ENCODE measurements at places on chromosomes 12 and 14.
A peak's percentile ranks its signal among the peaks of the same experiment; 100 is the strongest.

GRCh38 chr12:28027328-28027727, 54.8 kb upstream of the PTHLH start:
- peak; percentile 24 for DNase-seq

DNA sequence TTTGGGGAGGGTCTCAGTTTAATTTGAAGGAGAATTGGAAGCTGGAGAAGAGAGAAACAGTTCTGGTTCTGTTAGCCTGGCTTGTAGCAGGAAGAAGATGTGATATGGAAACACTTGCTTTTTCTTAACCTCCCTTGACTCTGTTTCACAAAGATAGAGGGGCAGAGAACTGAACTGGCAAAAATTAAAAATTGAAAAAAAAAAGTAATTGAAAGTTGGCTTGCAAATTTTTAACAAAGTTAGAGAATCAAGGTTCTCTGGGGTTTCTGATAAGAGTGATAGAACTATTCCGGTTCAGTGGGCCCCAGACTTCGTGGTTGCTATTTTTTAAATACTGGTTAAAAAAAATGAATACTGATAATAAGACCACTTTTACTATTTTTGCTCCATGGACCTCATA, 2.8 kb downstream of the CRADD start:
- DNase-seq = no peak

GRCh38 chr14:46581036-46581671, 70.4 kb downstream of the RPL10L start:
- no peak for DNase-seq

DNA sequence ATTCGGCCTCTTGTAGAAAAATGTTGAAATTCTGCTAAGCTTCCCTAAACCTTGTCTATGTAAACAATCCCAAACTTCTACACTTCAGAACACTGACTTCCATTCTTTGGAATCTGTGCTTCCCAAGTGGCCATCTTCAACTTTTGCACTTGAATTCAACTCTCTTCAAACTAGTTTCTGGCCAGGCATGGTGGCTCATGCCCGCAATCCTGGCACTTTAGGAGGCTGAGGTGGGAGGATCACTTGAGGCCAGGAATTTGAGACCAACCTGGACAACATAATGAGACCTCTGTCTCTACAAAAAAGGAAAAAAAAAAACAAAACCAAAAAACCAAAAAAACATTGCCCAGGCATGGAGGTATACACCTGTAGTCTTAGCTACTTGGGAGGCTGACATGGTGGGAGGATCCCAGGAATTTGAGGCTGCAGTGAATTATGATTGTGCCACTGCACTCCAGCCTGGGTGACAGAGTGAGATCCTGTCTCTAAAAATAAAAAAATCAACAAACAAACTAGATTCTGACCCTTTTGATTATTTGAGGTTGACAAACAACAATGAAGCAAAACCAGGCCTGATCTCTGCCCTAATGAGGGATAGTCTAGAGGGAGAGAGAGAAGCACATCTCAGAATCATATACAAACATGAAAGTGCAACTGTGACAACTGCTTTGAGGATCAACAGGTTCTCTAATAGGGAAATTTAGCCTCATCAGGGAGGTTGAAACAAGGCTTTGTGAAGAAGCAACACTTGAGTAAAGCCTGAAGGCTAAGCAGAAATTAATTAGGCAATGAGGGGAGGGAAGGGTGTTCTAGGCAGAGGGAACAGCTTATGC, 11.6 kb upstream of the C12orf75 start:
- no peak for DNase-seq

GRCh38 chr14:75446447-75446846, 18.6 kb downstream of the JDP2 start:
- no peak for DNase-seq

- DNase-seq = no peak
These were observed 239.2 kb upstream of the FKBP4 start for GRCh38 chr12:2555487-2556082.

DNA sequence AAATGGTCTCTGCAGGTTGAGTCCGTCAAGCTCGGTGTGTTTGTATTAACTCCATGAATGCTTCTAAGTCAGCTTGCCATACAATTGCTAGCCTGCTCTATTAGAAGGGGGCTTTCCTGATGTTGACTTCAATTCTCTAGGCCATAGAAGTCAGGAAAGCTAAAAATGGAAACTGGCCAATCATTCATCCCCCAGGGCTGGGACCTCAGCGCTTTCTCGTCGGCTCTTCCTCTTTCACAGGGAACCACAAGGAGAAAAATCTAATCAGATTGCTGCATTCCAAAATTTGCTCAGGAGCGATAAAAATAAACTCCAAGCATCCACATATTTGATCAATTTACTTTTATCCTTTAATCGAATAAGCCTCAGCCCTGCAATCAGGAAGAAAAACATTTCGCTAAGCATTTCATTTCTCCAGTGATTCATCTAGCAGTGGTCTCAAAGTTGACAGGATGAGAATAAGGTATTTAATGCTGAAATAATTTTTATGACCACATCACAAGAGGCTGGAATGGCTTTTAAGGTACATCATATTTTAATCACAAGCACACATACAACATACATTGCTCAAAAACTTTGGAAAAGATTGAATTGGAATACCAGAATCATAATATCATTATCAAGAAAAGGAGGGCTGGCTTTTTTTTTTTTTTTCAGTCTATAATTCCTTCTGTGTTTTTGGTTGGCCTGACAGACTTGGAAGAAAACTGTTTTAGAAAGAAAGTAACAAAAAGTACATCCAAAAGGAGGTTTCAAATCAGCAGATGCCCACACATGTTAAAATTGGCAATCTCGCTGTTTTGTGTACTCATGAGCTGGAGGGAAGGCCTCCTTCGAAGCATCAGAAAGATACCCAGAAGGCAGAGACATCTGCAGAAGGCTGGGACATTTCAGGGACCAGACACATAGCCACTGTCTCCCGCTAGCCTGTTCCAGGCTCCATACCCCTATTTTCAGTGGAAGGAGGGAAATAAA, 316.3 kb downstream of the NUAK1 start:
- DNase-seq = no peak

- no peak for DNase-seq
These were observed 1.4 kb downstream of the TMBIM4 start for GRCh38 chr12:66168410-66168809.

- DNase-seq = peak; percentile 68
These were observed 210.4 kb downstream of the CHST11 start for GRCh38 chr12:104667139-104667538.

DNA sequence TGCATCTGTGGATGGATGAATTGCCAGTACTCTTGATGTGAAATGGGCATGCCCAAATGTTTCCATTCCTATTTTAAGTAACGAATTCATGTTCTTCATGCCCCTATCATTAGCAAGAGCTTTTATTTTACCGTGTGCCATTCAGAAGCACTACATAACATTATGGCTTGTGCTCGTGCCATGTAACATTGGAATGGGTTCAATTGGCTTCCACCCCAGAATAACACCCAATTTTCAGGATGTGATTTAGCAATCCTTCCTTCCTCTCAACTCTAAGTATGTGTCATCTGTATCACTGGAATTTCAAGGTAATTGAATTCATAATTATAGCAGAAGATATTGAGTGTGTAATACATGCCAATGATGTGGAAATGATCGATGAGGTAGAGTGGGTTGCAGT, 145.8 kb upstream of the TMPO start:
- peak; percentile 15 for DNase-seq

DNA sequence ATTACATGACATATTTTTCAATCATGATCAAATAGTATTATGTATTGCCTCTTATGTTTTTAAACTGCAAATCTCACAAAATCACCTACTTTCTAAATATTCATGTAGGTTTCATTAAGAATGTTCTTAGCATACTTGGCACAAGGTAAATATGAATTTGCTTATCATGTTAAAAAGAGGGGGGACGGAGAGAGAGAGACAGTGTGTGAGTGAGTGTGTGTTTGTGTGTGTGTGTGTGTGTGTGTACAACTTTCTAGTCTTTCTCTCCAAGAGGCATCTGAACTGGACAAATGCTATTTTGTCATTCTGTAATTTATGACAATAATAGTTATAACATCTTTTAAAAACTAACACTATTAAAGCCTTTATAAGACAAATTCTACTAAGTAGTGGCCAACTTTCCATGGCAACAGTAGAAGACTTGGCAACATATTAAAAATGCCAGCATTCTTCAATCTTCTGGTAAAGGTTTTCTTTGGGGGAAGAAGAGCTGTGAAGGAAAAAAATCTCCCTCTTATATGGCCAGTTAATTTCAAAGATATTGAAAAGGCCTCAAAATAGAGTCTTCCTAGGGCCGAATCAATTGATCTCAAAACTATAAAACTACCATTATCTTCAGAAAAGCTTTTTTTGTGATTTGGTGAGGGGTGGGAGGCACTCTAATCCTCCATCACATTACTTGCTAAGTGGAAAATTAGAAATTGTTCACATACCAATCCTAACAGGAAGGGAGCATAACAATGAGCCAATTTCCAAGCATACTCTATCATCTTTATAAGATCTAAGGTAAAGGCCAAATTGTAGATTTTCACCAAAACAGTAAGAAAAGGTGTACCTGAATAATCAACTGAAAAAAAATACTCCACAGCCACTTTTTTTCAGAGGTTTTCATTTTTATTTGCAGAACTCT, 28.2 kb downstream of the CDK17 start:
- no peak for DNase-seq
